CD8-positive, alpha-beta T cell (primary cell): ENCODE measurements at places on chromosomes 1 and 21. TPM values are rescaled to one million over a fixed set of nuclear protein-coding genes. Genes with fewer than 3 reads are reported as not detected.

The OPTC gene
- not detected for total RNA-seq

The C1orf52 gene
- total RNA-seq: 70.7 TPM

The WNT3A gene
- 0.14 TPM for total RNA-seq

The RNU1-4 gene
- total RNA-seq: 3,774 TPM

The CD48 gene
- 399 TPM for total RNA-seq

The LCE1F gene
- not detected for total RNA-seq

The CADM3 gene
- total RNA-seq: not detected

The IFI44L gene
- total RNA-seq: 4.1 TPM

The RSPO1 gene
- total RNA-seq: not detected

The GPR52 gene
- 0.72 TPM for total RNA-seq

The LPAR3 gene
- total RNA-seq: 0.90 TPM

The ZFP69B gene
- total RNA-seq: 3.4 TPM

The CDA gene
- not detected for total RNA-seq

The RYR2 gene
- not detected for total RNA-seq

The TMIGD3 gene
- not detected for total RNA-seq

The KRTAP19-1 gene
- not detected for total RNA-seq

The PIK3R3 gene
- total RNA-seq: 0.71 TPM

The AIDA gene
- total RNA-seq: 22.0 TPM

The NHLH2 gene
- total RNA-seq: not detected

The CD1B gene
- not detected for total RNA-seq

The PTGFRN gene
- 0.41 TPM for total RNA-seq

The FCRL2 gene
- total RNA-seq: 0.64 TPM

The ANKRD65 gene
- not detected for total RNA-seq

The WNT2B gene
- total RNA-seq: 0.41 TPM

The CLCA4 gene
- not detected for total RNA-seq

The C1orf115 gene
- 0.16 TPM for total RNA-seq

The CFHR3 gene
- total RNA-seq: not detected
